ENCODE measurements at places on chromosomes 1 and 21.

DNA sequence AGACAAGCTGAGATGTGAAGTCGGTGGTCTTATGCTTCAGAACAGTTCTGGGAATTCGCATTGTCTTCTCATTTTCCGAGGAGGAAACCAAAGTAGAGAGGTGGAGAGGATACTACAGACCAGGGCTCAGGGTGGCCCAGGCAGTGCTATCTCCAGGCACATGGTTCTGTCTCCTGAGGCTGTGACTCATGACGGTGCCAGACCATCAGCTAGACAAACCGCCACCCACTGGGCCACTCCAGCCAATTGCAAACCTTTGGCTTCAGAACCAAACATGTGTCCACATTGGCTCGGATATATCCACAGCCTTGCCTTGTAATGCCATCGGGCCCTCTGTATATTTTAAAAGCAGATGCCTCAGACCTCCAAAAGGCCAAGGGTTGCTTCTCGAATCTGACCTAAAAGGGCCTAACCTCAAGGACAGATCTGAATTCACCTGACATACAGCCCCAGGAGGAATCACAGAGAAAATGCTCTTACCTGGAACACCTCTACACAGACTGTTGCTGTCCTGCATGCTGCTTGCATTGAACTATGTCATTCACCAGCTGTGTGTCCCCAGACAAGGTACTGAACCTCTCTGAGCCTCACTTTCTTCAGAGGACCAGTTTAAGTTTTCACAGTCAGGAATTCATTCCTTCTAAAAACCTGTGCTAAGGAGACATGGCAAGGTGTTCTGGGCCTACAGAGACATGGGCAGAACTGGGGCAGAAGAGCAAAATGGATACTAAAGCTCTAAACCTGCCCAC, 224.9 kb upstream of the JUN start:
- no peak for DNase-seq

DNA sequence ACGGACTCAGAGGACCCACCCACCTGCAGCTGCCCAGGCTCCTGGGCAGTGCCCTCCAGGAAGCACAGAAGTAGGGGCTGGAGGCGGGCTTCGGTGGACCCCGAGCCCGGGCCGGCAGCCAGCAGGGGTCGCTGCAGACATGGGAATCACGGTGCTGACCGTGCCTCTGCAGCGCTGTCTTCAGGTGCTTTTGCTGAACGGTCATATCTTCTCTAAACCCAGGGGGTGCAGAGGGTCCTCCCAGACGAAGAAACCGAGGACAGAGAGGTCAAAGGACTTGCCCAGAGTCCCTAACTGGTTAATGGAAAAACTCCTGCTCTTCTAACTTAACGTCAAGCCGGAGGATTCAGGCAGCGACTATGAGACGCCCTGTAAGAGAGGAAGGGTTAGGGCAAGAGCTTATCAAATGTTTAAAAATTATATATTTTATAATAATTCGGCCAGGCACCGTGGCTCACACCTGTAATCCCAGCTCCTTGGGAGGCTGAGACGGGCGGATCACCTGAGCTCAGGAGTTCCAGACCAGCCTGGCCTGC, 21.5 kb upstream of the LEFTY2 start:
- no peak for DNase-seq

DNA sequence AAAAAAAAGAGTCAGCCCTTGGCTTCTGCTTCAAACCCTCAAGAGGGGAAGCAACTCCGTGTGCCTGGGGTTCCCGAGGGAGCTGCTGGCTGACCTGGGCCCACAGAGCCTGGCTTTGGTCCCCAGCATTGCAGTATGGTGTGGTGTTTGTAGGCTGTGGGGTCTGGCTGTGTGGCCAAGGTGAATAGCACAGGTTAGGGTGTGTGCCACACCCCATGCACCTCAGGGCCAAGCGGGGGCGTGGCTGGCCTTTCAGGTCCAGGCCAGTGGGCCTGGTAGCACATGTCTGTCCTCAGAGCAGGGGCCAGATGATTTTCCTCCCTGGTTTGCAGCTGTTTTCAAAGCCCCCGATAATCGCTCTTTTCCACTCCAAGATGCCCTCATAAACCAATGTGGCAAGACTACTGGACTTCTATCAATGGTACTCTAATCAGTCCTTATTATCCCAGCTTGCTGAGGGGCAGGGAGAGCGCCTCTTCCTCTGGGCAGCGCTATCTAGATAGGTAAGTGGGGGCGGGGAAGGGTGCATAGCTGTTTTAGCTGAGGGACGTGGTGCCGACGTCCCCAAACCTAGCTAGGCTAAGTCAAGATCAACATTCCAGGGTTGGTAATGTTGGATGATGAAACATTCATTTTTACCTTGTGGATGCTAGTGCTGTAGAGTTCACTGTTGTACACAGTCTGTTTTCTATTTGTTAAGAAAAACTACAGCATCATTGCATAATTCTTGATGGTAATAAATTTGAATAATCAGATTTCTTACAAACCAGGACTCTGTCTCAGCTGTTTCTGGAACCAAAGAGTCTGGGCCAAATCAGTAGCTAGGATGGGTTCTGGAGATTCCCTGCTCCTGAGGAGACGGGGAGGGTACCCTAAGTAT, 26.8 kb upstream of the KDM4A start:
- DNase-seq, result no peak

DNA sequence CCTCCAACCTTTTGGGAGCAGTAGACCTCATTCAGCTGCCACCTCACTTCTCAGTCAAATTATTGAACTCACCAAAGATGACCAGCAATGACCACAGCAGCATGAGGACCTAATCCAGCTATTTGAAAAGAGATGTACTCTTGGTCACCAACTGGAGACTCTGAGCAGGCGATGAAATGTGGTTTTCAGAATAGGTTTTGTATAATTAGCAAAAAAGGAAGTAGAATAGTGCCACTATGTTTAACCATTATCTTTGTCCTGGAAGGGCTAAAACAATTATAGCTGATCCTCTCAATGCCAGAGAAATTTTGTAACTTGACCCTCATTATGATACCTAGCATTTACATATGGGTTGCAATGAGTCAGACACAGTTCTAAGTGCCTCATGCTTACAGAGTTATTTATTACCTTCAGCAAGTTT, at the start of gene FCRL2:
FCRL2 (minus strand) TSS at position 162 of the 421 bp plus-strand sequence; CDS start at position 103, 59 bp downstream.
- DNase-seq, result no peak

DNA sequence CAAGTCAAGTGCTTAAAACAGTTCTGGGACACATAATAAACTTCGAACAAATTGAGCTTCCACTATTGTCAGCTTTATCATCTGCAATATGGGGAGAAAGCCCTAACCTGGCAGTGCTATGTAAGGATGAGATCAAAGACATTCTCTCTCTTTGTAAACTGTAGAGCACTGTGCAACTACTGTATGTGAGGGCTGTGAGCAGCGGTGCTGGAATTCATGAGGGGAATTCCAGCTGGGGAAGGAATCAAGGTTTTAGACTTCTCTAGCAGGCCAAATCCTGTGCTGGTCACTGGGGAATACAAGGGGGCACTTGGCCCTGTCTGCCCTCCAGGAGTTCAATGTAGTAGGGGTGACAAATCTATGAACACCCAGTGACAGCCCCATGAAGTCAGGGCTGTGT, 9.3 kb downstream of the FAM151A start:
- no peak for DNase-seq

- DNase-seq, result no peak
These were observed 51.6 kb downstream of the PLPP3 start for GRCh38 chr1:56527548-56528302.

- DNase-seq, result no peak
These were observed 90.6 kb upstream of the ZNF678 start for GRCh38 chr1:227472772-227473171.

DNA sequence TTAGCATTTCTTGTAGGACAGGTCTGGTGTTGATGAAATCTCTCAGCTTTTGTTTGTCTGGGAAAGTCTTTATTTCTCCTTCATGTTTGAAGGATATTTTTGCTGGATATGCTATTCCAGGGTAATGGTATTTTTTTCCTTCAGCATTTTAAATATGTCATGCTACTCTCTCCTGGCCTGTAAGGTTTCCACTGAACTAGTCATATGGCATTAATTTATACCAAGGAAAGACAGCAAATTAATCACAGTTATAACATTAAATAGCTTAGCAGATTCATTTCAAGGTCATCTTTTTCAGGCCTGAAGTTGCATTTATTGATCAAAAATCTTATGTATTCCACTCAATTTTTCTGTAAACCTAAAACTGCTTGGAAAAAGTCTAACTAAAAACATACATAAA, 54.9 kb downstream of the AK5 start:
- no peak for DNase-seq

DNA sequence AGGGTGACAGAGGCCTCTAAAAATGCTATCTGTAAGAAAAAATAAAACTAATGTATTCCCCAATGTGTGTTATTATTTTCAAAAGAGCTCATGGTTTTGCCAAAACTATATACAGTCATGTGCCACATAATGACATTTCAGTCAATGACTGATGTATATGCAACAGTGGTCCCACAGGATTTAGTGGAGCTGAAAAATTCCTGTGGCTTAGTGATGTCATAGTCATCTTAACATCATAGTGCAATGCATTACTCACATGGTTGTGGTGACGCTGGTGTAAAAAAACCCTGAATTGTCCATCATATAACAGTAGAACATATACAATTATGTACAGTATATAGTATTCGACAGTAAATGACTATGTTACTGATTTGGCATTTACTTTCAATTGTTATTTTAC, 172.4 kb downstream of the CACNA1E start:
- DNase-seq, result no peak

DNA sequence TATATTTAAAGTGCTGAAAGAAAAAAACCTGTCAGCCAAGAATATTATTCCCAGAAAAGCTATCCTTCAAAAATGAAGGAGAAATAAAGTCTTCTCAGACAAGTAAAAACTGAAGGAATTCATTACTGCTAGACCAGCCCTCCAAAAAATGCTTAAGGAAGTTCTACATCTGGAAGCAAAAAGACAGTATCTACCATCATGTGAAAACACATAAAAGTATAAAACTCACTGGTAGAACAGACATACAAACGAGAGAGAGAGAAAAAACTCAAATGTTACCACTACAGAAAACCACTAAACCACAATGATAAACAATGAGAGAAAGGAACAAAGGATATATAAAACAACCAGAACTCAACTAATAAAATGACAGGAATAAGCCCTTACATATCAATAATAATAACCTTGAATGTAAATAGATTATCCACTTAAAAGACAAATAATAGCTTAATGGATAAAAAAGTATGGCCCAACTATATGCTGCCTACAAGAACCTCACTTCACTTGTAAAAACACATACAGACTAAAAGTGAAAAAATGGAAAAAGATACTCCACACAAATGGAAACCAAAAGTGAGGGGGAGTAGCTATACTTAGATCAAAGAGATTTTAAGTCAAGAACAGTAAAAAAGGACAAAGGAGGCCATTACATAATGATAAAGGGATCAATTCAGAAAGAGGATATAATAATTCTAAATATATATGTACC, 22.0 kb downstream of the NSL1 start:
- no peak for DNase-seq

DNA sequence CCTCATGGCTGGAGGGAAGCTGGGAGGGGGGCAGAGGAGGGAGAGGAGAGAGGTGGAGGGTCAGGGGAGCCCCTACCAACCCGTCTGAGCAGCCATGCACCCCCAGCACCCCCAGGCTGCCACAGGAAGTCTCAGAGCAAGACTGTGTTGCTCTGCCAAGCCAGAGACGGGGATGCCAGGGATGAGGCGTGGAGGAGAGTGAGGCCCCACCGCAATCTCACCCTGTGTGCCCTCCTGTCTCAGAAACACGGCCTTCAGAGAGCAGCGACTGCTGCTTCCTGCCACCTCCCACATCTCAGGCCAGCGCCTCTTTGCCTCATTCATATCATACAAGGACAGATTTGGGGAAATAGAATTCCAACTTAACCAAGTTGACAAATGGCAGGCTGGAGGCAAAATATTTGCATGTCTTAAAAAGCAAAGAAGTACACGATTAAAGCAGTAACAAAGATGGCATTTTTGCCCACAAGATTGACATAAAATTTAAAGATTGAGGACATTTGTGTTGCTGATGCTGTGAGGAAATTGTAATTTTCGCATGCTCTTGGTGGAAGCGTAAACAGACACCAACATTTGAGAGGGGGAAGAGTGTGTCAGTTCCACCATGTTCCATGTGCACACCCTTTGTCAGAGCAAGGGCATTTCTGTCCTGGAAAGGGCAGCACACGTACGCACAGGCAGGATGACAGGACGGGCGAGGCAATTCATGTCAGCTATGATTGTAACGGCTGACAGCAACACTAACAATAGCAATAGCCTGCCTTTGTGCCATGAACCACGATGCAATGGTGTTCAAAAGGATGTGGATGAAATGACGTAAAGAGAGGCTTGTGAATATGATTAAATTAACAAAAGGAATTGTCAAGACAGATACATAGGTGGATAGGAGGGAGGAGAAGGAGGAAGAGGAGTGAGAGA, 59.0 kb upstream of the BACE2 start:
- DNase-seq, result no peak

All from dorsolateral prefrontal cortex (tissue), 122 donors.